ENCODE measurements at places on chromosomes 12 and 14.

- DNase-seq, result no peak
These were observed 57.9 kb upstream of the CNOT2 start for GRCh38 chr12:70185301-70185700.

DNA sequence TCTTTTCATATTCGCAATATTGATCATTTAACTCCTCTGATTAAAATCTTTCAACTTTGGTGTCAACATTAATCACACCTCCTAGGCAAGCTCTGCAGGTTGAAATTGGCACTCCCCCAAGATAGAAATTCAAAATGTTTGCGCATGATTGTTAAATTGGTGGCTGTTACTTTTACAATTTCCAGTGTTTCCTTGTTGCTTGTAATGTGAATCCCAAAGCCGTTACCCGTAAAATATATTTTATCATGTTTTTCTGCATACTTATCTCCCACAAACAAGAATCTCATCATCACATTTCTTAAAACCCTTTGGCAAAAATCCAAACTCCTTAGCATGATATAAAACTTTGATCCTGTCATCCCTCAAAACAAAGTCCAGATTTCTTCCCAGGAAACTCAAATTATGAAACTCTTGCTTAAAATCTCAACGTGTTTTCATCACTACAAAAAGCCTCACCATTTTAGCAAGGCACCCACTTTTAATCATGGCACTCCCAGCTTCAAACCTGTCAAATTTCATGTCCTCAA, 14.7 kb downstream of the RTL1 start:
- no peak for DNase-seq

- DNase-seq, result no peak
These were observed 58.8 kb upstream of the LTA4H start for GRCh38 chr12:96094201-96094600.

DNA sequence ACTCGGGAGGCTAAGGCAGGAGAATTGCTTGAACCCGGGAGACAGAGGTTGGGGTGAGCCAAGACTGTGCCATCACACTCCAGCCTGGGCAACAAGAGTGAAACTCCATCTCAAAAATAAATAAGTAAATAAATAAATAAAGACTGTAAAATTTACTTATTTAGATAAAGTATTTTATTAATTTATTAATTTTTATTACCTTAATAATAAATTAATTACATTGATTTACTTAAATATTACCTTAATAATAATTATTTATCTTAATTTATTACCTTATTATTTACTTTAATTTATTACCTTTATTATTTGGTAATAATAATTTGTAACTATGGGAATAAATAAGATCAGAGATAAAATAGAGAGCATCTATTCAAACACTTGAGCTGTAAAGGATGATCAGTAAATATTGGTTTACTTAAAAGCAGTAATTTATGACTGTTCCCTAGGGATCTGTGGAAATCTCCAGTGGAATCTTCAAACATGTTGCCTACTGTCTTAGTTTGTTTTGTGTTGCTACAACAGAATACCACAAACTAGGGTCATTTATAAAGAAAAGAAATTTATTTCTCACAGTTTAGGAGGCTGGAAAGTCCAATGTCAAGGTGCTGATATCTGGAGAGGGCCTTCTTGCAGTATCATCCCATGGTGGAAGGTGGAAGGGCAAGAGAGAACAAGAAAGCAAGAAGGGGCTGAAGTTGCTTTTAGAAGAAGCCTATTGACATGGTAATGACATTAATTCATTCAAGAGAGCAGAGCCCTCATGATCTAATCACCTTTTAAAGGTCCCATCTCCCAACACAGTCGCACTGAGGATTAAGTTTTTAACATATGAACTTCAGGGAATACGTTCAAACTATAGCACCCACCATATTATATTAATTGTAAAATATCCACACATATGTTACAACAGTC, 37.1 kb downstream of the SOCS2 start:
- DNase-seq, result no peak

GRCh38 chr12:27616356-27617142, 79.7 kb upstream of the REP15 start:
- DNase-seq, result no peak

GRCh38 chr14:79706382-79706781, 504.9 kb downstream of the DIO2 start:
- no peak for DNase-seq

DNA sequence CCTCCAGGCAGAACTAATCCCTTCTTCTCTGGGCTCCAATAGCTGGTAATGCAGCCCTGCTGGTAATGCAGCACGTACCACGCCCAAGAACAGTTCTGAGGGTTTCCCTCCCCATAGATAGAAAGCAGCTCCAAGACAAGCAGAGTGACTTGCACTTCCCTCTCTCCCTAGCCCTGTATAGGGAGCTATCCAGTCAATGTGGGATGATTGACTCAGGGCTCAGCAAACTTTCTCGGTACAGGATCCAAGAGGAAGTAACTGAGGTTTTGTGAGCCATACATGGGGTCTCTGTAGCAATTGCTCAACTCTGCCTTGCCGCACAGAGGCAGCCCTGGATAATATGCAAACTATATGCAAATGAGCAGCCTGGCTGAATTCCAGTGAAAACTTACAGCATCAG, 15.5 kb upstream of the FKBP4 start:
- no peak for DNase-seq

- DNase-seq, result no peak
These were observed 6.3 kb upstream of the CTDSP2 start for GRCh38 chr12:57852620-57853500.

DNA sequence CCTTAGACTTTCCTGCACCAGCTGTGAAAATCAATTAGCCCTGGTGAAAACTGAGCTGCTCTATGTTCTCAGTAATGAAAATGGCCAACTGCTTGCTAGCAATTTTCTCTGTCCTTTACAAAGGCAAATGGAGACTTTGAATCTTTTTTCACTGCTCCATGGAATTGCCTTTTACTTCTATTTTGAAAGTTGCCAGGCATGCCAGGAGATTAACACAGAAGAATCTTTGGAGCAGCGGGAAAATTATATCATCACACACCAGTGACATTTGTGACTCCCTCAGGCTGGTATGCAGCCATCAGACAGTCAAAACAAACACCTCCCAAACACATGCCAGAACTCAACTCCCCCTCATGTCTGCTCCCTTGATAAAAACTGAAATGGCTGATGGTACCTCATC, 872.0 kb upstream of the FLRT2 start:
- no peak for DNase-seq

DNA sequence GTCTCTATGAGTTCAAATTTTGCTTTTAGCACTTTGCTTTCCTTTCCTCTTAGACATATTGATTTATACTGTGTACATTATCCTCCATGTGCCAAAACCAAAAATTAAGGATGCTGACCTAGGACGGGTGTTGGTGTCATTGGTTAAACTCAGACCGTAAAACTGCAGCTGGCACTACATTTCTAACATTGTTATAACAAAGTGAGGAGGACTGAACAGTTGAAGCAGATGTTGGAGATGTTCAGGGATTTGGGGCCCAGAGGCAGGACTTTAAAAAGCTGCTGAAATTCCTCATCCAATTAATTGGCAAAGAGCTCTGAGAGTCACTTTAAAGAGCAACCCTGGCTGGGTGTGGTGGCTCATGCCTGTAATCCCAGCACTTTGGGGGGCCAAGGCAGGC, 72.4 kb downstream of the TMTC1 start:
- no peak for DNase-seq

GRCh38 chr14:65321370-65321875, 91.1 kb upstream of the FUT8 start:
- no peak for DNase-seq

DNA sequence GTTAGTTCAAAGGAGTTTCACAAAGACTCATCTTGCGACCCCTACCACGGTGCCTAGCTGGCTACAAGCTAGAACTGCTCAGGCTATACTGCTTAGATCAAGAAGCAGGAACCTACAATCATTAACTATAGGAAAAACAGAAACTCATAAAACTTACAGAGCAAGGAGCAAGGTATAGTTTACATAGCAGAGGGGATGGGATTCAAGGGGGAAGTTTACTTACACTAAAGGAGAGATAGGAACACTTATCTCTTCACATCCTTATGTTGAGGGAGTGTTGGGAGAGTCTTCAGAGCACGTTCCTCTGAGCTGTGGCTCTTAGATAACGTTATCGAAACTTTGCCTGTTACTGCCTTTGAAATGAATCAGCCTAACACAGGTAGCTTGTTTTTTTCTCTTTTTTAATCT, 58.1 kb downstream of the FSCB start:
- no peak for DNase-seq

DNA sequence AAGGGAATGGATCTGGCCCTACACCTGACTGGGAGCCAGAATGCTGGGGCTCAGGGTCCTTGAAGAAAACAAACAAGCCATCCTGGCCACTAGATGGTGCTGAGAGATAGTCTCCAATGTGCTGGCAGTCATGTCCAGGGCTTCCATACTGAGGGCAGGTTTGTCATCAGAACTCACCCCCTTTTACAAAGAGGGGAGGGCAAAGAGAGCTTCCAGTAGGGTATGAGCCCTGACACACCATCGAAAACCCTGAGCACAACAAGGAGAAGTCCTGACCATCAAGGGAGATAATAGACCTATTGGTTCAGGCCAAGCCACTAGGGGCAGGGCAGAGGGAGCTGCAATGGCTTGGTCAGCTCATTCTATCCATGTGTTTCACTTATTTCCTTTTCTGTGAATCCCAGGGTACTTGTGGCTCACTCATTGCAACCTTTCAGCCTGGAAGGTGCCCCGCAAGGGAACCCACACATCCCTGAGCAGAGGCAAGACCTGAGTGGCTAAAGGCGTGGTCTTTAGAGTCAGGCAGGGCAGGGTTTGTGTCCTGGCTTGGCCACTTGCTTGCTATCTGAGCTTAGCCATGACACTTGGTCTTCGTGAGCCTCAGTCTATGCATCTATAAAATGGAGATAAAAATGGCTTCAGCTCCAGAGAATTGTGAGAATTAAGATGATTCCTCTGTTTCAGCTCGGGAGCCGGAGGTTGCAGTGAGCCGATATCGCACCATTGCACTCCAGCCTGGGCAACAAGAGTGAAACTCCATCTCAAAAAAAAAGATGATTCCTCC, 6.2 kb upstream of the PLEKHH1 start:
- DNase-seq, result peak; percentile 67

GRCh38 chr12:68530299-68530698, 80.4 kb upstream of the RAP1B start:
- DNase-seq, result no peak

DNA sequence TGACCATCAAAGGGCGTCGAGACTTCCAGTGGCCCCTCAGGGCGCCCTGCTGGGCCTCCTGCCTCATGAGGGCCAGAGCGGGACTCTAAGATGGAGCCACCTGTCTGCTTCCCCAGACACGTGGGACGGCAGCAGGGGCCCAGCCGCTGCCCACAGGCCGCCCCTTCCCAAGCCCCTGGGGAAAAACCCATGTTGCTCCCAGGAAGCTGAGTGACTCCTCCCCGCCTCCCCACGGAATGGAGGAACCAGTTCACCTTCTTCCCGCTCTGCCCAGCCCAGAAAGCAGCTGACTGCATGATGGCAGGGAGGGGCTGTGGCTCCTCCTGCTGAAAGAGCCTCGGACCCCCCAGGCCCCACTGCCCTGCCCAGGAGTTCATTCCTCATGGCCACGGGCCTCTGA, 14.9 kb downstream of the RAB35 start:
- DNase-seq, result no peak

DNA sequence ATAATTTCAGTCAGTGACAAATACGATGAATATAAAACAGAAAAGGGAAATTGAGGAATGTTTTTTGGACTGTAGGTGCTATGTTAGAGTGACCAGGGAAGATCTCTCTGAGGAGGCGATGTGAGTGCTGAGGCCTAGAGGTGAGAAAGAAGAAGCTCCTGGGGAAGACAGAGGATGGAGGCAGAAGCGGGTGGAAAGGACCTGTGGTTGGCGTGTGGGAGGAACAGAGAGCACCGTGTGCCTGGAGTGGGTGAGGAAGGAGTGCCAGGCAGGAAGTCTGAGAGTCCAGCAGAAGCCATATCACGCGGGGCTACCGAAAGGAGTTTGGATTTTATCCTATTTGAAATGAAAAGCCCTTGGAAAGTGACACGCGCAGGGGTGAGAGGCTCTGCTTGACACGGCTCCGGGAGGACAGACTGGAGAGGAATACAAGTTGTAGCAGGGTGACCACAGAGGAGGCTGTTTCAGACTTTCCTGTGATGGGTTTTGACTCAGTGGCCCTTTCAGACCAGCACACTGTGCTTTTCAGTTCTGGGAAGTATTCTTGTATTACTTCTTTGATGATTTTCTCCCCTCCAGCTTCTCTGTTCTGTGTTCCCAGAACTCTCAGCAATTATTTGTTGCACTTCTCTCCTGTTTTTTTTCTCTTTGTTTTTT, 96.9 kb downstream of the VRK1 start:
- DNase-seq, result no peak
